ENCODE measurements at places on chromosomes 5 and 9.

DNA sequence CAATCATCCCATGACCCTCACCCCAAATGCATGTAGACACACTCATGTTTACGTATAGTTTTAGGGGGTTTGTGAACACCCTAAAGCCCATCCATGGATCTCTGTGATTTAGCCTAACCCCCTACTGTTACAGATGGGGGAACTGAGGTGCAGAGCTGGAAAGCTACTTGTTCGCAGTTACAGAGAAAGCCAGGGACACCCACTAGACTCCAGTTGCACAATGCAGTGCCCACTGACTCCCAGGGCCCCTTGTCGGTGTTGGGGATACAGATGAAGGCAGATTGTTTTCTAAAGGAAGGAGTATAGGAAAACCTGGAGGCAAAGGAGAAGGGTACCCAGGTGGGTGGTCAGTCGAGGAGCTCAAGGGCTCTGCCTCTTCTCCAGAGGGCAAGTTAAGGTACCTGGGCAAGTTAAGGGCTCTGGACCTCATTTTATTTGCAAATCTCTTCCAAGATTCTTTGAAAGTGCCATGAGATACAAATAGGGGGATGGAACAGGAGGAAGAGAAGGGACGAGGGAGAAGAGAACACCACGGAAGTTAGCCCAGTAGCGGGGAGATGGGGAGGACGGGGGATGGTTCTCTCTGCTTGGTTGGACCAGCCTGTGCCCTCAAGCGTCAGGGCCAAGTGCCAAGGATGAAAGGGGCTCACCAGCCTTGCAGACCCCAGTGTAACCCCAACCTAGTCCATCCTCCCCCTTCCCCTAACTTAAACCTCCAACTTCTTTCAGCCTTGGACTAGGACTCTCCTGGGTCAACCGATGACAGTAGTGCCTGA lies 958 bp downstream of the MYOZ3 start:
- DNase-seq, result no peak

- DNase-seq, result no peak
These were observed 241.4 kb upstream of the ZNF462 start for GRCh38 chr9:106621313-106622163.

DNA sequence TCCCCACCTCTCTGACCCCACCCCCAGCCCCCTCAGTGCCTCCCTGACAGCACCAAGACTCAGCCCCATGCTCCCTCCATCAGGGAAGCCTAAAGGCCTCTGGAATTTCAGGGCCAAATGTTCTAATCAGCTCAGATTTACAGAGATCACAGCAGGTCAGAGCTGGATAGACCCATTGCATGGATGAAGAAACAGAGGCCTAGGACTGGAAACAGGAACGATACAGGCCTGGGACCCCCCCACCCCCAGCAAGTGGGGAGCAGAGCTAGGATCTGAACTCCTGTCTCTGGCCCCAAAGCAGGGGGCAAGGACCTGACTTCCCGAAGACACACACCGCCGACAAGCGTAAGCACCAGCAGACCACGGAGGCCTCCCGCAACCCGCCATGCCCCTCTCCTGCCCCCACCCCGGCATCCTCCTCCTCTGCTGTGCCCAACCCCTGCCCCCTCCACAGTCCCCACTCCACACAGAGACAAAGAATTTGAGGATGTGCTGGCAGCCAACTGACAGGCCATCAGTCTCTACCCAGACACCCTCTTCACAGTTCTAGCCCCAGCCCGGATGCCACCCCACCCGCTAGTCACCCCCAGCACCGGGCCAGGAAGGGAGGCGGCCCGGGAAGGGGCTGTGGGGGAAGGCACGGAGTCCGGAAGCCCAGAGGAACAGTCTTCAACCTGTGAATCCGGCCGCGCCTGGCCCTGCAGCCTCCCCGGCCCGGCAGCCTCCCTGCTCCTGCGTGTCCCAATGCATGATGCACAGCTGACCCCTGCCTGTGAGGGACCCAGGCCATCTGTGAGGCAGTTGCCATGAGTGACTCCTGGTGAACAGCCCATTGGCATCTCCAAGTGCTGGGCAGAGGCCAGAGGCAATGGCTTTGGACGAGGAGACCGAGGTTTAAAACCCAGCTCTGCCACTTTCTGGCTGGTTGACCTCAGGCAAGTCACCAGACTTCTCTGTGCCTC lies 31.3 kb downstream of the NDUFA8 start:
- no peak for DNase-seq

DNA sequence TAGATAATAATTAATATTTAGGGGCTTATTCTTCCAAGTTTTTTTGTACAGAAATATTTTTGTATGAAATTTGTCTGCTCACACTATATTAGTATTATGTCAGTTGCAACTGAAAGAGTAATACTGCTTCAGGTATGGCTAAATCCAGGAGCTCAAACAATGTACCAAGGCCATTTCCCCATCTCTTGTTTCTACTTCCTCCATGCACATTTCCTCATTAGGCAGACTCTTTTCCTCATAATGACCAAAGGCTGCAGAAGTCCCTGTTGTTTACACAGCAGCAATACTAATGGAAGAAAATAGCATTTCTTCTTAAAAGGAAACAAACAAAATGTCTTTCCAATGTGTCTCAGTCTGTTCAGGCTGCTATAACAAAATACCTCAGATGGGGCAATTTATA lies 9.2 kb upstream of the OTULINL start:
- no peak for DNase-seq
